ENCODE measurements at places on chromosomes 2 and 18.

DNA sequence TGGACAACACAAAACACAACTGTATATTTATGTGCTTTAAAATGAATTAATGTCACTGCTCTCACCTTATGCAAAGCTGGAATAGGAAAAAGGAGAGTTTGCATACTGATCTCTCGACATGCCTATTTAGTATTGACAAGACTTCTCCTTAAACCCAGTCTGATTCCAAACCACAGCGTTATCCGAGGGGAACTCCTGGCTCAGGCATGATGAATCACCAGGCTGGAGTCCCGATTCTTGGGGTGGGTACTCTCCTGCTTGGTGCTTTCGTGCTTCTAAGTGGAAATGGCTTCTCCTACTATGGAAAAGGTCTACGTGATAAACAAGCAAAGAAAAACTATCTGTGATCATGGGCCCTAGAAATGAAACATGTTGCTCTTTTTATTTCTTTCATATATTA lies 88.9 kb upstream of the SLC35G4 start:
- DNase-seq, result no peak

DNA sequence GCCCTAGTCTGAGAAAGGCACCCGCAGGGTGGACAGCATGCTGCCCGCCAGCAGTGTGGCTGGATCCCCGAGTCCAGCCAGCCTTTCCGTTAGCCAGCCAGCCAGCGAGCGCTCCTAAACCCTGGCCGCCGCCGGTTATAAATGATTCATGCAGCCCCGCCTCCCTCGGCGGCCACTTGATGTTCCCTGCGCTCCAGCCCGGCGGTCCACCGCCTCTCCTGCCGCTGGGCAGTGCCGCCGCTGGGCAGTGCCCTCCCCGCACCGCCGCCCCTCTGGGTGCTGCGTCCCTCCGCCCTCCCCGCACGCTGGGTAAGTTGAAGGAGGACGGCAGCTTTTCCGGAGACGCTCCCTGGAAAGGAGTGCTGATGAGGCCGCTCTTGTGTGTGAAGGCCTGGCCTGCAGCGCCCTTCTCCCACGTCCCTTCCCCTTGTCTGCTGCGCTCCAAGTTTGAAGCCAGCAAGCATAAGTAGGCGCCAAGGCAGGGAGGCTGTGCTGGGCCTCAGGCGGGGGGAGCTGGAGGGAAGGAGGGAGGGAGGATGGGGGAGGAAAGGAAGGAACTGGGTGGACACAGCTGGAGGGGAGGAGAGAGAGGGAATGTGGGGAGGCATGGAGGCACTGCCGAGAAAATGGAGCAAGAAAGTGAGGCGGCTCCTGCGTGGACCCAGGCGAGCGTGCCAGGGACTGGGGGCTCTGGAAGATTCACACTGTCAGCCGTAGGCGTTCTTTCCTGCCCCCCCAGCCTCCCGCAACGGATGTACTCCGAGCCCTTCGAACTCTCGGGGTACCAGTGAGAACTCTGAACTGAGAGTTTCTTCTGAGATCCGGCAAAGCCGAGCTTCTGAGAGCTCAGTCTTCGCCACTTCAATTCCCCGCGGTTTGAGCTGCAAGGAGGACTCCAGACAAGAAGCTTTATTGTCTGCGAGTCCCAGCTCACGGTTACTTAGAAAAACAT lies 131.9 kb downstream of the GLI2 start:
- DNase-seq, result peak; percentile 71

DNA sequence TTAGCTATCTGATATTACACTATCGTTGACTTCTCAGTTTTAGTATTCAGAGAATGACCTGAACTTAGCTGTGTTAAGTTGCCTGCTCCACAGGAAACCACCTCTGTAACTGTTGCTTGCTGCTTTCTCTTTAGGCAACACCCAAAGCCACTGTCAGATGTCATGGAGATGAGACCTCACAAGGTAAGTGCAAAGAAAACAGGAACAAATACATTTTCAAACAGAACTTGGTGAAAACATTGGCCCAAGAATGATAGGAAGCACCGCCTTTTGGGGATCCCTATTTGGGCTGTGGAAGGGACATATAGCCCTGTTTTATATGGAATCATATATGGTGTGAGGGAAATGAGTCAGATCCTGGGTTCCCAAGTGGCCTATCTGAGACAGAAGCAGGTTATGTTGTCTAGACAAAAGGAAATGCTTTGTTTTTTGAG lies 143.4 kb downstream of the UBE2E3 start:
- no peak for DNase-seq

DNA sequence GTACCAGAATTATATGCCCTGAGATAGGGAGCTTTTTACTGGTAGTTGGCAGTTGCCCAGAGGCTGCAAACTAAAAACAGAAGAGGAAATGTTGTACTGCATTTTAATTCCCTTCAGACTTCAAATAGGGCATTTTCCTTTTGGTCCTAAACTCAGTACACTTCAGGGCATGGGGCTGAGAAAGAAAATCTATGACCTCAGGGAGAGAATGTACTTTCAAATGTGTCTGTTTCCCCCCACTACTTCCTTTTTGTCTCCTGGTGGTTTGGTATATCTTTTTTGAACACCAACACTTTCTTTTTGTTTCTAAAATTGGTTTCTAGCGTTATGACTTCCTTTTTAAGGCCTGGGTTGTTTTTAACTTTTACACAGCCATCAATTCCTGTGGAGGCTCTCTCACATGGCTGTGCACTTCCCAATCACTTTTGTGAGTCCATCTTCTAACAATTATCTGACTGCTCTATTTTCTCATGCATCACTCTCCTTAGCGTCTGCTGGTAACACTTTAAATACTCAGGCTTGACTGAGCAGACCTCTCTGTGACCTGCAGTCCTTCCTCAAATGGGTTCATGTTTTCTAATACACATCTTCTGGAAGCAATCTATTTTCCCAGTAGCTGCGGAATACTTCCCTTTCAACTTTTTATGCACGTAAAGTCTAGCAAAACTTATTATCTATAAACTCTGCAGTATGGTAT lies 596.0 kb downstream of the LRP1B start:
- DNase-seq, result peak; percentile 68

GRCh38 chr2:226030788-226031646 lies 631.5 kb downstream of the NYAP2 start:
- peak; percentile 81 for DNase-seq

- peak; percentile 42 for DNase-seq
Observed at GRCh38 chr18:27004056-27004829, 138.7 kb upstream of the AQP4 start.

DNA sequence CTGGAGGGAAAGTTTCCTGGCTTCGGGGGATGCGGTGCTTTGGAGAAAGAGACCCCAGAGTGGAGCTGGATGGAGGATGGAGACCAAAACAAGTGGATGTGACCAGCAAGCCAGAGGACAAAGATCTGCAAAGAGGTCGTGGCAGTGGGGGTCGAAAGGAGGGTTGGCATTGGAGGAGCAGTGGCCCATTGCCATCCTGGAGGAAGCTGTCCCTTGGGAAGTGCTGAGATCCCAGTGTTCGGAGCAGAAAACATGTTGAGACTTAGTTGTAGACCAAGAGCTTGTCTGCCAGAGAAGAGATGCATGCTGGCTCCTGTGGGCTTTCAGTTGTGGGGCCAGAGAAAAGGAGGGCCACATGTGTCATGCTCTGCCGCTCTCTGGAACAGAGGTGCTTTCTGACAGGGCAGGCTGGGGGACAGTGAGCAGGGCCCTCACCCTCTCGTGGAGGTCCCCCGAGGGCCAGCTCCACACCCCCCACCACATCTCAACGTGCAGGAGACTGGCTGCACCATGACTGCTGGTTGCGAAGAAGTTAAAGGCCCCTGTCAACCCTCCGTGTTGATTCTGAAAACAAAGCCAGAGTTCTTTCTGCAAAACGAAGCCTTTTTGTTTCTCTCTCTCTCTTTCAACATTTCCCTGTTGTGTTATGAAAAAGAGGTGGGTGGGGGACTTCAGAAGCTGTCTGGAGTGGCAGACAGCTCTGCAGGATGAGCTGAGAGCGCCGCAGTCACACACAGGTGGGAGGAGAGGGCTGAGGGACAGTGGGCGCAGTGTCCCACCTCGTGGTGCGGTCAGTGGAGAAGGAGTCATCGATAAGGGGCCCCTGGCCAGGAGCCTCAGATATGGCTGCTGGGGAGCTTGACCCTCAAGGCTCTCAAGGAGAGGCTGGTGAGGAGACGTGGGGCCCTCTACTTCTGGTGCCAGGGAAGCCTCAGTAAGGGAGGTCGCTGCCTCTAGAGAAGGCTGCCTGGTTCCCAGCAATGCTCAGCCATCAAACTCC lies 77.6 kb upstream of the BCL2L11 start:
- DNase-seq, result no peak

DNA sequence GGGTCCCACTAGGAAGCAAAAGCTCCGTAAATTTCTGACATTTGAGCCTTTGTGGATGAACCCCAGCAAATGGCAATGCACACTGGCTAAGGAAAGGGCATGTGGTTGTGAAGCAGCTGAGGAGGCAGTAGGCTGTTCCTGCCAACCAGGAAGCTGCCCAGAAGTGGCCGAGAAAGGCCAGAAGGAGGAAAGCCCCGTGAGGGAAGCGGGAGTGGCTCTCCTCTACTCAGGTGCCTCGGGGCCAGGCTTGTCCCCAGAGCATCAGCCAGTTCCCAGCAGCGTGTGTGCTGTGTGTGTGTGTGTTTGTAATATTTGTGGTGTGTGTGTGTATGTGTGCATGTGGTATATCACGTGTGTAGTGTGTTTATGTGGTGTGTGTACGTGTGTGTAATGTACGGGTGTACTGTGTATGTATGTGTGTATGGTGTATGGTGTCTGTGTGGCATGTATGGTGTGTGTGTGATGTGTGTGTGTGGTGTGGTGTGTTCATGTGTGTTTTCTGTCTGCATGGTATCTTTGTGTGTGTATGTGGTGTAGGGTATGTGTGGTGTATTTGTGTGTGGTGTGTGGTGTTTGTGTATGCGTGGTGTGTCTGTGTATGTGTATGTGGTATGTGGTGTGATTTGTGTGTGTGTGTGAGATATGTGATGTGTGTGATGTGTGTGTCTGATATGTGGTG lies 90.6 kb downstream of the APOB start:
- DNase-seq, result no peak

GRCh38 chr2:221962186-221962585 lies 336.6 kb downstream of the PAX3 start:
- no peak for DNase-seq

GRCh38 chr18:45355944-45356520 lies 259.2 kb upstream of the SLC14A2 start:
- no peak for DNase-seq

DNA sequence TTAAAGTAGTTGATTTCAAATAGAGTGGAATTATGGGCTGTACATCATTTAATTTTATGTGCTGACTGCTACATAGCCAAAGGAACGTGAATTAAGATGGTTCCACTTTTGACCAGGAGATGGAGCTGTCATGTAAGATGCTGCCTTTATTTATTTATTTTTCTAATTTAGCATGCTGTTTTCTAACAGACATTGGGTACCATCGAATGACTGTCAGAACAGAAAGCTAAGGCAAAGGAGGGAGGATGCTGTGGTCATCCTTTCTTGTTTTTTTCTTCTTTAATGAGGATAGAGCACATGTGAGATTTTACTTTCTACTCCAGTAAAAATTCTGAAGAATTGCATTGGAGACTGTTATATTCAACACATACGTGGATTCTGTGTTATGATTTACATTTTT lies at the start of gene SCN2A:
Gene SCN2A, plus strand, starts transcription at position 185 of the 400 bp plus-strand sequence. CDS start 56,410 bp downstream, outside the sequence.
- DNase-seq, result peak; percentile 86

DNA sequence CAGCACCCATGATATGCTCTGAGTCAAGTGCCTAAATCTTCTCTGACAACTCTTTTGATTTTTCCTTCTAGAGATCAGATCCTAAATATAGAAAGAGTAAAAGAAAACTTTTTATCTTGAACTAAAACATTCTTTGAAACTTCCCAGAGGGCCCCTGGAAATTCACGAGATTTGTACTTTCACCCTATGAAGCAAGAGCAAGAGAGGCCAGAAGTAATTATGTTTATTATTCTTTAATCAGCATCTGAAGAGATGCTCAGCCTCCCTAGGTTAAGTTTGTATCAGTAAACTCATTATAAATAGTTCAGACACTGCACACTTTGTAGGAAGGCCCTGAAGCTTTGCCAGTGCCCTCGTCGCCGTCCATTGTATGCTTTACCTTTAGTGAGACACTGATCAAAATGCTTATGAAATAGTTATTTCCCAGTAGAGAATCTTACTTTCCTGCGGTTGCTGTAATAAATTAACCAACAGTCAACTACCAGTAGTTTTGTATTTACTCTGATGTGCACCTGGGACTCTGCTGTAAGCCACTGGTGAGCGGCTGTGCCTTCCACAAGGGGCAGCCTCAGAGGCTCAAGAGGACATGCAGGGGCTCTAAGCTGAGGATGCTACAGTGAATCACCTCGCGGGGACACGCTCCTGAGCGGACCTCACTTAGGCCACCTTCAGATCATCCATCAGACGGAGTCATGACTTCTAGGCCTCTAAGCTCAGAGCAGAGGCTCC lies 71.9 kb downstream of the BIN1 start:
- no peak for DNase-seq

- DNase-seq, result no peak
Observed at GRCh38 chr2:236970656-236971010, 115.1 kb upstream of the COPS8 start.

GRCh38 chr2:144567745-144568144 lies 47.8 kb upstream of the ZEB2 start:
- DNase-seq, result no peak

- no peak for DNase-seq
Observed at GRCh38 chr18:21598726-21599584, 1.5 kb downstream of the ESCO1 start.

- peak; percentile 47 for DNase-seq
Observed at GRCh38 chr2:109255654-109256053, 126.6 kb downstream of the SH3RF3 start.

DNA sequence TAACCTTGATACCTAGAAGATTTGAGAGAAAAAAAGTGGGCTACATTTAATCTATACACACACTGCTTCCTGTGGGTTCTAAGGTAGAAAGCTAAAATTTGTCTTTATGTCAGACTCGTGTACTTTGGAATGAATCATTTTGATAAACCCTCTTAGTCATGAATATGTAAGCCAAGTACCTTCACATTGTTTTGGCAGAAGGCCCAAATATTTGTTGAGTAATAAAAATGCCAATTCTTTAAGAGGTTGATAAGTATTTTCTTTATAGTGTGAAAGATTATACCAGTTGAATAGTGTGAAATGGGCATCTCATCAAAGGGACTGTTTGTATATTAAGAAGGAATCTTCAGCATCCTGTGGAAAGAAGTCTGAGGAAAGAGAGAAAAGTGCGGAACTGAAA lies 1464.7 kb upstream of the ZEB2 start:
- DNase-seq, result no peak

DNA sequence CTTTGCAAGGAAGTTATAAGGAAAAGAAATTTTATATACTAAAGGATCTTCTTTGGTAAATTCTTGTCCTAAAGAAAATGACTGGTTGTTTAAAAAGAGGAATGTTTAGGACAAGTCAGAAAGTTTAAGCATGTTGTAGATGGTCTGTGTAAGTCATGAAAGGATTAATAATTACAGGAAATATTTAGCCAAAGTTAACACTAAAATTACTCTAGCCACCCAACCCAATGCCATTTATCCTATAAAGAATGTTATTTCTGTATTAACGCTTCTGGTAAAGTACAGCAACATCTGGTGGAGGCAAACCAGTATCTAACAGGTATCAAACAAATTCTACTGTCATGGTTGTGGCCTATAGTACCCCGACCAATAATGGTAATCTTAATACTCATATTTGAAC lies 546.9 kb upstream of the PKDCC start:
- no peak for DNase-seq
